ENCODE measurements at places on chromosomes 3 and 15.

DNA sequence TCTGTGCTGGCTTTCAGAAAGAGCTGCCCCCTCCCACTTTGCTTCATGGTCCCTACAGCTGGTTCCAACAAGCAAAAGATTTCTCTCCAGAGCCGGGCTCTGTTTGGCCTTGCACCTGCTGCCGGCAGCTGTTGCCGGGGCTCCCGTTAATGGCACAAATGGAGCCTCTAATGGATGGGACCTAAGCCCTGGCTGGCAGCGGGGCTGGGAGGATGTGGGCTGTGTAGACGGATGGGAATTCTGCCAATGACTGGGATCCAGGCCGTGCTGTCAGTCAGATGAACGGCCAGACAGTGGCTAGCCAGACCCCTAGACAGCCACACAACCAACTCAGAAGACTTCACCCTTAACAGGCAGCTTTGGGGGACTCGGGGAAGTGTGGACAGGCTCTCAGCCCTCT lies 88.0 kb downstream of the RPLP1 start:
- no peak for DNase-seq

DNA sequence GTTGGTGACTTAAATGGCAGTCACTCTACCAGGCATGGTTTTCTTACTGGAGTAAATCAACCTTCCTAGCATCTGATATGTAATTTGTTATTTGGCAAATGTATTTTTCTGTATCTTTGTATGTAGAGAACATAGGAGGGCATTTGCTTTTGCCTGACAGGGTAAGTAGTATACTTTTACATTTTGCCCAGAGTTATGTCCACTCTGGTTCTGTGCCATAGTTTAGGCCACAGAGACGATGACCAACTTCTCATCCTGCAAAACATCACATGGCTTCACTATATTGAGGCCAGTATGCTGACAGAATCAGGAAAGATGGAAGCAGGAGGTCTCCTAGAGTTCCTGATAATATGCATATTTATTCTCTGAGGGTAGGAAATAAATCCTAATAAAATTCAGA lies 23.1 kb upstream of the ULK4 start:
- DNase-seq: no peak

DNA sequence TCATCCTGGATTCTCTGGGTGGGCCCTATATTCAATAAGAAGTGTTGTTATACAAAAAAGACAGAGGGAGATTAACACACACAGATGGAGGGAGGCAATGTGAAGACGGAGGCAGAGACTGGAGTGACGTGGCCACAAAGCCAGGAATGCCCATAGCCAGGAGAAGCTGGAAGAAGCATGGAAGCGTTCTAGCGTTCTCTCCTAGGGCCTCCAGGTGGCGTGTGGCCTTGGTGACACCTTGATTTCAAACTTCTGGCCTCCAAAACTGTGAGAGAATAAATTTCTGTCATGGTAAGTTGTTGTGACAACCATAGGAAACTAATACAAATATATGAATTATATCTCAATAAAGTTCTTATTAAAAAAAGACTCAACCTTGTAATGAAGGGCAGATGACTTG lies 21.3 kb downstream of the THBS1 start:
- DNase-seq: no peak

DNA sequence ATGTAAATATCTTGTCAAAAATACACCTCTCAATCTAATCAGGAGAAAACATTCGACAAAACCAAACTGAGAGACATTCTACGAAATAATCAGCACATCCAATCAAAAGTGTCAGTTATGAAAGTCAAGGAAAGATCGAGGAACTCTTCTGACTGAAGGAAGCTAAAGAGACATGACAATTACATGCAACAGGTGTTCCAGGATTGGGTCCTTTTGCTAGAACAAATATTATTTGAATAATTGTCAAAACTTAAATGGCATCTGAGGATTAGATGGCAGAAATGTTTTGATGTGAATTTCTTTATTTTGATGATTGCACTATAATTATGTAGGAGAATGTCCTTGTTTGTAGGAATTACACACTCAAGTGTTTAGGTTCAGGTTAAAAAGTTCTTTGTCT lies 124.1 kb upstream of the HES1 start:
- DNase-seq: no peak

- DNase-seq: no peak
Measured at GRCh38 chr3:196868297-196868661, 559 bp downstream of the SENP5 start.

- DNase-seq: no peak
Measured at GRCh38 chr3:194337965-194338753, 13.0 kb downstream of the CPN2 start.

DNA sequence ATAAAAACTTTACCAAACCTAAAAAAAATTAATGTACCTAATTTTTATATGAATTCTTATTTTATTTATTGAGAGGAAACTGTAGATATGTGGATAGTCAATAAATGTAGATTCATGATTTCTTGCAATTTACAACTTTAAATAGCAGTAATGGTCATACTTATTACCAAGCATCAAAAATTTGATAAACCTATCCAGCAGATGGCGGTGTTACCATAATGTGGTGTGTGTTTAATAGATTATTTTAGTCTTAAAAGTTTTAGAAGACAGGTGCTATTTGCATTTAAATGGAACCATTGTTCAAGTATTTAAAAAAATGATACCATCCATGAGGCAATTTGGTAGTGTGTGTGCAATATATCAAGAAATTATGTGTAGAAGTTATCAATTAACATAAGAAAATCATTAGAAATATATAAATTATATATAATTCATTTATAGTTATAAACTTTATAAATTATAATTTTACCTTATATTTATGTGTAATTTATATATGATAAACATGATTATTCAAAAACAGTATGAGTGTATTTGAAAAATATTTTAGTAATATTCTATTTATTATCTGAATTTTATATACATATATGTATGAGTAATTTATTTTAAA lies 176.0 kb upstream of the BCHE start:
- DNase-seq: no peak

- no peak for DNase-seq
Measured at GRCh38 chr3:8460050-8460708, 41.4 kb upstream of the LMCD1 start.

- no peak for DNase-seq
Measured at GRCh38 chr3:117586161-117586560, 876.6 kb downstream of the TUSC7 start.
